Amniotic stem cell (primary cell): ENCODE measurements at places on chromosomes 7 and 10.

GRCh38 chr10:116706281-116706680, 36.1 kb downstream of the HSPA12A start:
- no peak for DNase-seq

- DNase-seq, result no peak
Measured at GRCh38 chr7:17374654-17375053, 76.2 kb downstream of the AHR start.

DNA sequence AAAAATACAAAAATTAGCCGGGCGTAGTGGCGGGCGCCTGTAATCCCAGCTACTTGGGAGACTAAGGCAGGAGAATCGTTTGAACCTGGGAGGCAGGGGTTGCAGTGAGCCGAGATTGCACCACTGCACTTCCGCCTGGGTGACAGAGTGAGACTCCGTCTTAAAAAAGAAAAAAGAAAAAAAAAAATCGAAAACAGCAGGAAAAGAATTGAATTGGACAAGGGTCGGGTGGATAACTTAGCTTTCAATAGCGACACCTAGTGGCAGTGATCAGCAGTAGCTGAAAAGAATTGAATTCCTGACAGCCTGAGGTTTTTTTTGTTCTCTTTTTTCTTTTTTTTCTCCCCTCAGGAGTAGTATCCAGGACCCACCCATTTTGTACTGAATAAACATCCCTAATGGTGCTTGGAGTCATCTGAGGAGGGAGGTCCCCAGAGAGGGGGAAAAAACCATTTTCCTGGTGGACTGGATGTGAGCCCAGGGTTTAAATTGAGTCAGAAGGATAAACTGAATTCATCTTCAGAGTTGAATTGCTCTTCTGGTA, 55.1 kb downstream of the CYCS start:
- peak; percentile 76 for DNase-seq

DNA sequence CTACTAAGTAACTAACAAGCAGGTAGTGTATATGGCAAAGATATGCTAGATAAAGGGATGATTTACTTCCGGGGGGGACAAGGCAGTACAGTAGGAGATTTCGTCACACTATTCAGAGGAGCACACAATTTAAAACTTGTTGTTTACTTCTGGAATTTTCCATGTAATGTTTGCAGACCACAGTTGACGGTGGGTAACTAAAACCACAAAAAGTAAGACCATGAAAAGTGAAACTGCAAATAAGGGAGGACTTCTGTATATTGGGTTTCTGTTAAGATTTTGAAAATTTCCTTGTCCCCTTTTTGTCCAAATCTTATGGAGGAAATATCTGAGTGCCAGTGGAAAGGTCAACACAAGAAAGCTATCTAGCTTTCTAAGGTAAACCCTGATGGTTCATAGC, 170.0 kb downstream of the ELAPOR2 start:
- DNase-seq, result no peak

DNA sequence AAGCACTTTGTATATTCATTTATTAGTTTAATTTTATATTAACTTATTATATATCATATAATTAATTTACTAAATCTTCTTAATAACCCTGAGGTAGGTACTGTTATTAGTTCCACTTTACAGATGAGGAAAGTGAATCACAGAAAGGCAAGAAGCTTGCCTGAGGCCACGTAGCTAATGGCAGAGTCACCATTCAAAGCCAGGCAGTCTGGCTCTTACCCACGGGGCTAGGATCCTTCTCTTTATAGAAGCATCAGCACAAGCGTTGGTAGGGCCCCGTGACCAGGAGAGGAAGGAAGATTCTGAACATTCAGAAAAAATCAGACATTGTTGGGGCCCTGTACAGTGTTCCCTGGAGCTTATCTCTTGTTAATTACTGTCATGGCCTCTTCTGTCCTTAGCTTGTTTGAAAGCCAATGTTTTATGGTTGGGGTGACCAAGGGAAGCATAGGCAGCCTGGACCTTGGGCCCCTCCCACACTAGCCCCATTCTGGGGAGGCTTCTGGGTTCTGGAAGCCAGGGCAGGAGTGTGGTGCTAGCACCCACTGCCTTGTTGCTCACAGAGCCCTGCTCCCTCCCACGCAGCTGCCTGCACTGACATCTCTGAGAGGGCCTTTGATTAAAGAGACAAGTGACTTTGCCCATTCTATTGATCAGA, 31.1 kb upstream of the SLF2 start:
- no peak for DNase-seq

DNA sequence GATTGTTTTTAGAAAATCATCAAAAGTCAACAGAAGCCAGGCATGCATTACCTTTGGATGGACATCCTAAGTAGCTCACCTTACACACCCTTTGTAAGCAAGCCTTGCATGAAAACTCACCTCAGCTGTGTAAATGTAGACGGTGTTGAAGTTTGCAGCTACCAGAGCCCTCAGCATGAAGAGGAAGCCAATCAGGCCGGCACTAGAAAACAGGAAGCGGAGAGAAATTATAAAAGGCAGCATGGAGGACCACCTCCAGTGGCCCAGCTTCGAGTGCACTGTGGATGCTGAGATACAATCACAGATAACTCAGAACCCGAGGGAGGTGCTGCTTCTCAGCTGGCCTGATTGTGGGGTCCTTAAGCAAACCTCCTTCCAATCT, 75.3 kb downstream of the SVOPL start:
- no peak for DNase-seq

DNA sequence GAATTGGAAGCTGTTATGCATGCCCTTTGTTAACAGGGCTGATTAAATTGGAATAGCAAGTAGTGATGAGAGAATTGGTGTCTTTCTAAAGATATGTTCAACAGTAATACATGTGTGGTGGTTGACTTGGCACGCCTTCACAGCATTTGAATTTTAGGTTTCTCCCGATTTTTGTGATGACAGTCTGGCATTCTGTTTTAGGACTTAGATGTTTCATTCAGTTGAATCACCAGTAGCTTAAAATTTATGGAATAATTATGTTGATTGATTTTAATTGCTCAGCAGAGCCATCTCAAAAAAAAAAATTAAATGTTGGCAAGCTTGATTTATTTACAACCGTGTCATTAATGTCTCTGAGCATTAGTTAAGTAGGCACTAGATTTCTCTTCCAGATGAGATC, 219.7 kb downstream of the CSTF2T start:
- no peak for DNase-seq

DNA sequence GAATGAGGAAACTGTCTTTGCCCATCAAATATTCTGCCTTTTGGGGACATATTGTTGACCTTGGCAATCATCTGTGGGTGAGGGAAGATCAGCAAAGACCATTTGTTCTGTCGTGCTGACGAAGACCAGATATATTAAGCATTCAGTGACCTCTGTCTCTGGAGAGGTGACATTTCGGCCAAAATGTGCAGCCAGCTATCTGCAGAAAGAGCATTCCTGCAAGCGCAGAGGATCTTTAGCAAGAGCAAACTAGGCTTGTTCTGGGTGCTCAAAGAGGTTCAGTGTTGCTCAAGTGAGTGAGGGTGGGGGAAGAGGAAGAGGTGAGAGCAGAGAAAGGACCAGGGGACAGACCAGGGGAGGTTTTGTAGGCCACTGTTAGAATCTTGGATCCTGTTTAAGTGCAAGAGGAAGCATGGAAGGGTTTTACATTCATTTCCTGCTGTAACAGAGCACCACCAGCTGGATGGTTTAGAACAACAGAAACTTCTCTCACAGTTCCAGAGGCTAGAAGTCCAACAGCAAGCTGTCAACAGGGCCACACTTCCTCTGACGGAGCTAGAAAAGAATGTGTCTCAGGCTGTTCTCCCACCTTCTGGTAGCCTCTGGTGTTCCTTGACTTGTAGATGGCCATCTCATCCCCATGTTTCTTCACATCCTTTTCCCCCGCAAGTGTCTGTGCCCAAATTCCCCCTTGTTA, 11.2 kb downstream of the C10orf120 start:
- no peak for DNase-seq

DNA sequence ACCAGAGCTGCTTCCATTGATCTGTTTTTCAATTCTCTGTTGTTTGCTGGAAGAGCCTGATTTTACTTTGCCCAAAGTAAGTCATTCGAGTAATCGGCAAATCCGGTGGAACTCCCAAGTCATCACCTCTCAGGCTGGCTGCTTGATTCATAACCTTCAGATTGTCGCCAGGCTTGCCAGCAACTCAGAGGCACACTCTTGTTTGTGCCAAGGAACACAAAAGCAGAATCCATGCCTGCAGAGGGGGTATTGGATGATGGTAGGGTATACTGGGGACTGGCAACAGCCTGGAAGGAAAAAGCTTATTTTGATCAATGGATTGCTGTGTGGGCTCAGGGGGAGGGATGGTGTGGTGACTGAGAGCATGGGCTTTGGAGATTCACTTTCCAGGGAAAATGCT, 542.4 kb downstream of the SORCS3 start:
- no peak for DNase-seq

- no peak for DNase-seq
Measured at GRCh38 chr7:17364671-17365070, 66.2 kb downstream of the AHR start.

DNA sequence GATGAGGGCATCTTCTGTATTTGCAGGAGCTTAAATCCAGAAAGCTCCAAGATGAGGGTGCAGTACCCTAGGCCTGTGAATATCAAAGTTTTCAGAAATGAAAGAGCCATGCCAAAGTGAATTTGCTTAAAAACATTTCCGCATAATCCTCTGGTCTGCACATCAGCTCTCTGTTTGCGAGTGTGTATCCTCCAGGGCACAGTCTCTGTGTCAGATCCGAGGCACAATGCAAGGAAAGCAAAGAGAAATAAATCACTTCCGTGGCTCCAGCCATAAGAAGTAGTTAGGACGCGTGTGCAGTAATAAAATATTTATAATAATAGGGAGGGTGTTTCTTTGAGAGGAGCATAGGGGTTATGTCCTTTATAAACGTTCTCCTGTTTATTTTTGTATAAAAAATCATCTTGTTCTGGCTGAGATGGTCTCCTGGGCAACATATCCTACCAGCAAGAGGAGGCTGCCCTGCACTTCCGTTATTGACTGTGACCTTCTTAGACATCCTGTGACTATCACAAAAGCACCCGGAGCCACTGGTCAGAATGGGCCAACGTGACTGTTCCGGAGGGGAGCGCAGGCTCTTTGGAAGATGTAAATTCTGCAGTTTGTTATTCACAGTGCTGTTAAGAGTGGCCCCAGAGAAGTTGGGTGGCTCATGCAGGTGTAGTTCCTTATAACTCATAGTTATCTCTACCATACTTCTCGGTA, 667.6 kb upstream of the FOXK1 start:
- no peak for DNase-seq

DNA sequence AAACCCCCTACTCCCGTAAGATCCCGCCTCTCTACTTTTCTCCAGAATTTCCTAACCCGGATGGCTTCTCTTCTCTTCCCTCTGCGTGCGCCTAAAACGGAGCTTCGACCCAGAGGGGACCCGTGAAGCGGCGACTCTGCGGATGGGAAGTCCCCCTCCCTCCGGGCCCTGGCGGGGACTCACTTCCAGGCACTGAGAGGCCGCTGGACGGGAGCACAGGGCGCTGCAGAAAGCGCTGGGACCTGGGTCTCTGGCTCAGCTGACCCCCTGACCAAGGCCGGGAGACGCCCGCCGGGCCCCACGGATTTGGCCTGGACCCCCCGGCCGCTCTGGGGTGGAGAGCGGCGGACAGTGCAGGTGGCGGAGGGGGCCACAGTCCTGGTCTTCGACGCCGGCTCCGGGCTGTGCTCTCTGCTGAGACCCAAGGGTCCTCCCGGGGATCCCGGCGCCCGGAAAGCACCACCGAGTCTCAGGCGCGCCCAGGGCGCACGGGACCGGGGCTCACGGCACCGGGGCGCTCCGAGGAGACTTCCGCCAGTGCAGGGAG, 688 bp upstream of the FOXL3 start:
- no peak for DNase-seq

DNA sequence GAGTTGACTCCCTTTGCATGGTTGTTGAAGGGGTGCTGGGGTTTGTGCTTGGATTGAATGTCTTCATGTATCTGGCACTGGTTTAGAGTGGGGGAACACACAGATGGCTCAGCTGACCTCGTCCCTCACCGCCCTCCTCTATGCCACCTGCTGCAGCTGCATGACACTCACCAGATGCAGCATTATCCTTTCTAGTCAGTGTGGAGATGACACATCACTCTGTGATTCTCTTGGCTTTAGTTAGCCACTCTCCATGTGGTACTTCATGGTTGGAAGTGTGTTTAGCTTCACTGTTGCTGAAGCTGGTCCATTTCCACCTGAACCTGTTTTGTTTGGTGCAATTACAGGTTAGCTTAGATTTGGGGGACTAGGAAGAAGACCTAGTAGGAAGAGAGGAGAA, 56.3 kb upstream of the BMPER start:
- no peak for DNase-seq

DNA sequence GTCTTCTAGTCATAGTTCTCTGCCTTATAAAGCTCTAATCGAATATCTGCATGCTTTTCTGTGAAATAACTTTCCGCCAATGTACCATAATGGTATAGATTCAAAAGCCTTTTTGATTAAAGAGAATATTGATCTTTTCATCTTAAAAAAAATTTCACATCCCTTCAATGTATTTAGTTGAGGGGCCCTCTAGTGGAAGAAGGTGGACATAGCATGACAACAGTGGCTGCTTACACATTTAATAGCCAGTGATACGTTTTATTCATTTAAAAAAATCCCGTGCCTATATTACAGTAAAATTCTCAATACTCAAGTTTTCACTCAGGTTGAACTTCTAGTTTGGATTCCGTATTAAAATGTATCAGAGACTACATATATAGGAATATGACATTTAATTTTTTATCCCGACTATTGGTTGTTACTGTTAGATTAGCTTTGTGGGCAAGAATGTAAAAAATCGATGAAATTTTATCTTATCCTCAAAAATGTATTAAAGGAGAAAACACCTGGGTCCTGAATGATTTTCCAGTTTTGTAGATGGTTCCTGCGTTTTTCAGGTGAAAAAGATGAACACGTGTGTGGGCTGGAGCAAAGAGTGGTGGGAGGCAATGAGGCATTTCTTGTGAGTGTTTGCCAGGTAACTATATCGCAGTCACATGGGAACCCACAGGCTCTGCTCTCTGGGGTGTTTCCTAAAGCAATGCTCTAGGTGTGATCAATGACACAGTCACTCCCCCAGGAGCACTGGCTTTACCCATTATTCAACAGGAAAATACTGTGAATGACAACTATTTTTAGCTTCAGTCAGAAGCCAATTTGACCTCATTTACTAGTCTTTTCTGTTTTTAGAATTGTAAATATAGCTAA, 24.1 kb upstream of the PNLIP start:
- no peak for DNase-seq

GRCh38 chr7:7895754-7896153, 72.8 kb upstream of the GLCCI1 start:
- no peak for DNase-seq

DNA sequence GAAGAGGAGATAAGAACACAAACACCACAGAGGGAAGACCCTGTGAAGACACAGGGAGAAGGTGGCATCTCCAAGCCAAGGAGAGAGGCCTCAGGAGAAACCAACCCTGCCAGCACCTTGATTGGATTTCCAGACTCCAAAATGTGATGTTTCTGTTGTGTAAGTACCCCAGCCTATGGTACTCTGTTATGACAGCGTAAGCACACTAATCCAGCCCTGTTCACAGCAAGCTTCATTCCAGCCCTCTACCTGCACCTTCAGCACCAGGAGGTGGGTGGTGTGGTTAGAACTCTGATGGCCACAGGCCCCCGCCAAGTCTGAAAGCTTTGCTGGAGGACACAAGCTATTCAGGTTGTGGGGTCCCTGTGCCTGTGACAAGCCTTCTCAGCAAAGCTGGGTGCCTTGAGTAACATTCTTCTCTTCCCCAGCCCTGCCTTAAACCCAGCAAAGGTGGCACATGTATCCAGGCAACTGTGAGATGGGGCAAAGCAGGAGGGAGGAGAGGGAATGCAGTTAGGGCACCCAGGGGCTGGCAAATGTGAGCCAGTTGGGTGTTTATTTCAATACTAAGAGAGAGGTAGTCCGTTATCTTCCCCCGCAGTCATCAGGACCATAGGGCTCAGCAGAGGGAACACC, 4.5 kb downstream of the VSTM4 start:
- DNase-seq, result no peak
